Right lung (tissue), 10 donors: ENCODE measurements at places on chromosomes 4 and X. TPM values are rescaled to one million over a fixed set of nuclear protein-coding genes. Genes with fewer than 3 reads are reported as not detected.

DNA sequence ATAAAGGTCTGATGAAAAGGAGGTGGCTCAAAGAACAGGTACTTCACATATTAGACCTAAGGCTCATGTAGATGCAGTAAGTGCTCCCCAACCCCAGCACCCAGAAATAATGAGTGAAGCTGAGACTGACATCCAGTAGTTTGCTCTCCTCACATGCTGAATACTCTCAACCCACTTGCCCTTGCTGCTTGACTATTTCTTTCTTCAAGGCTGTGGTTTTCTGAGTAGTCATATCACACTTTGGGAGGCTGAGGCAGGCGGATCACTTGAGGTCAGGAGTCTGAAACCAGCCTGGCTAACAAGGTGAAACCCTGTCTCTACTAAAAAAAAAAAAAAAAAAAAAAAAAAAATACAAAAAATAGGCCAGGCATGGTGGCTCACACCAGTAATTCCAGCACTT lies 51.5 kb upstream of the PRPS1 start:
- DNase-seq, result no peak

Gene PHOX2B
- 0.08 TPM for polyA plus RNA-seq

Gene TMEM156
- 0.98 TPM for polyA plus RNA-seq

DNA sequence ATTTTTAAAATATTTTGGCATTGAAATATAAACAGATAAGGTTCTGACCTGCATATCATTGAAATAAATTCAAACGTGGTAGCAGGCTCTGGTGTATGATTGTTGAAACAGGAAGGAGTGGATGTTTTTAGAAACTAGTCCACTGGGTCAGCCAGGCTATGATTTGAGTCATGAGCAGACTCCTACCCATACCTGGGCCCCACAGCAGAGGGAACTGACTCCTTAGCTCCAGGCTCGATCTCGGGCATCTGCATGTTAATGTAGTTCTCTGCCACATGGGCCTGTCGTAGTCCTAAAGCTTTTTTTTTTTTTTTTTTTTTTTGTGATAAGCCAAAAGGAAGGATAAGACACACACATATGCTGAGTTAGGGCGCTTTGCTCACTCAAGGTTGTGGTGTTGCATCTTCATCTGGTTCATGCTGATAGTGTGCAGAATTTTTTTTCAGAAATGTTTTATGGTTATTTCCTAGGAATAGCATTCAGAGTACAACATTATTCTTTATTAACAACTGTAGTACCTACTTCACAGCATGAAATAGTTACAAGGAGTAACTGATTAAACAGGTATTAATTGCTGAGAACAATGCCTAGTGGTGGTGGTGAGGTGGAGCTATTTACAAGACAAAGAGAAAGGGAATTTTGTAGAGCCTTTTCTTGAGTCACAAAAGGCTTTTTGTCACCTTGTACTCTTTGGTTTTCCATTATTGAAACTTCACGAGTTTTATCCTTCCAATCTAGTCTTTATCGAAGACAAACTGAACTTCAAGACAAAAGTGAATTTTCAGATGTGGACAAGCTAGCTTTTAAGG lies 27.3 kb downstream of the OFD1 start:
- DNase-seq, result peak; percentile 25

- DNase-seq, result no peak
These were observed 2.2 kb upstream of the PLXNB3 start for GRCh38 chrX:153761863-153762262.

DNA sequence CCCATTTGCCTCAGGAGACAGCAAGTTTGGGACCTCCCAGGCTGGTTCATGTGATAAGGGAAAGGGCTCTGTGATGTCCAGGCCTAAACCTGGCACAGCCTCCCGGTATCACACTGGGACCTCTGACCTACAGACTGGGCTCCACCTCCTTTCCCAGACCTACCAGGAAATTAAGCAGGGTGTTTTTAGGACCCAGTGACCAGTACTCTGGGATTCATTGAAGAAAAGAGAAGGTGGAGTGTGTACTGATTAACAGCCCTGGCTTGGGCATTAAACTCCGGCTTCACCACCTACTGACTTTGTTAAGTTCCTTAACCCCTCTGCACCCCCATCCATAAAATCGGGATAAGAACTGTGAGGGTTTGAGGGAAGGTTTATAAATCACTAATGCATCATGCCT lies 28.6 kb downstream of the ASB9 start:
- DNase-seq, result no peak

Gene RAB9B
- 3.3 TPM for polyA plus RNA-seq
